Stimulated activated CD8-positive, alpha-beta memory T cell treated with anti-CD3 and anti-CD28 coated beads, Interleukin-7, amount 100 ng/mL, for 1 hour (primary cell): ENCODE measurements at places on chromosomes 6 and 20.

DNA sequence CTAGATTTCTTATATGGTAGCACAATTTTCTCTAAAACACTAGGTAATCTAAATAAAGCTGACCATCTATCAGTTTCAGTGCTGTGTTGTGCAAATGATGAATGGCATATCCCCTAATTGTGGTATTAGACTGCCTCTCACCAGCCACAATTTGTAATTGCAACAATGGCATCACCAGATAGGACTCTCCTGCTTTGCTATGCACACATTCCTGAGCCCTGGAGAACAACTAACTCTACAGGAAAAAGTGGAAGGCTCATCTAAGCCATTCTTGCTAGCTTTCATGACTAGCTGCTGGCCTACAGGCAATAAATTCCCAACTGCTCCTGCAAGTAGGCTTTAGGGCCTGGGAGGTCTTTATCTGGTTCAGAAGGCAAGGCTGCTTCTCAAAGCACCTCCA lies 974.1 kb downstream of the EYS start:
- no peak for DNase-seq

GRCh38 chr20:20711413-20711812 lies 1.0 kb downstream of the RALGAPA2 start:
- no peak for DNase-seq

GRCh38 chr6:47159763-47160162 lies 117.6 kb upstream of the ADGRF1 start:
- no peak for DNase-seq

DNA sequence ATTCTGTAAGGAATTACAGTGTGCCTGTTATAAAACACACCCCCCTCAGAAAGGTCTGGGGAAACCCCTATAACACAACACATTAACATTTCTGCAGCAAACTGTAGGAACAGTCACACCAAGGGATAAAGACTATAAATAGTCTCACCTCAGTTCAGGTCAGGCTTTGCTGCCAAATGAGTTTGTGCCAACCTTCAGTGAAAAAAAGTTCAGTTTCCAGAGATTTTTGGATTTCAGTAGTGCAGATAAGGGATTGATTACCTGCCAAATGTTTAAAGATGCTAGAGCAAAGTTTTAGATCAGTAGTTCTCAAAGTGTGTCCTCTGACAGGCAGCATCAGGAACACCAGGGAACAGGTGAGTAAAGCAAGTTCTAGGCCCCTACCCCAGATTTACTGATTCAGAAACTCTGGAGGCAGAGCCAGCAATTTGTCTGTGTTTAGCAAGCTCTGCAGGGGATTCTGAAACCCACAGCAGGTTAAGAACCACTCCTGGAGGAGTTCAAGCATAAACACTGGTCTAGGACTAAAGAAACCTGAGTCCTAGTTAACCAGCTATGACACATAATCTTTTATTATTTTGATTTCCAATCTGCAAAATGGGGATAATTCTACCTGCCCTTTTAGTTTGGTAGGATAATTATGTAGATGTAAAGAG lies 111.0 kb downstream of the RCAN2 start:
- no peak for DNase-seq

DNA sequence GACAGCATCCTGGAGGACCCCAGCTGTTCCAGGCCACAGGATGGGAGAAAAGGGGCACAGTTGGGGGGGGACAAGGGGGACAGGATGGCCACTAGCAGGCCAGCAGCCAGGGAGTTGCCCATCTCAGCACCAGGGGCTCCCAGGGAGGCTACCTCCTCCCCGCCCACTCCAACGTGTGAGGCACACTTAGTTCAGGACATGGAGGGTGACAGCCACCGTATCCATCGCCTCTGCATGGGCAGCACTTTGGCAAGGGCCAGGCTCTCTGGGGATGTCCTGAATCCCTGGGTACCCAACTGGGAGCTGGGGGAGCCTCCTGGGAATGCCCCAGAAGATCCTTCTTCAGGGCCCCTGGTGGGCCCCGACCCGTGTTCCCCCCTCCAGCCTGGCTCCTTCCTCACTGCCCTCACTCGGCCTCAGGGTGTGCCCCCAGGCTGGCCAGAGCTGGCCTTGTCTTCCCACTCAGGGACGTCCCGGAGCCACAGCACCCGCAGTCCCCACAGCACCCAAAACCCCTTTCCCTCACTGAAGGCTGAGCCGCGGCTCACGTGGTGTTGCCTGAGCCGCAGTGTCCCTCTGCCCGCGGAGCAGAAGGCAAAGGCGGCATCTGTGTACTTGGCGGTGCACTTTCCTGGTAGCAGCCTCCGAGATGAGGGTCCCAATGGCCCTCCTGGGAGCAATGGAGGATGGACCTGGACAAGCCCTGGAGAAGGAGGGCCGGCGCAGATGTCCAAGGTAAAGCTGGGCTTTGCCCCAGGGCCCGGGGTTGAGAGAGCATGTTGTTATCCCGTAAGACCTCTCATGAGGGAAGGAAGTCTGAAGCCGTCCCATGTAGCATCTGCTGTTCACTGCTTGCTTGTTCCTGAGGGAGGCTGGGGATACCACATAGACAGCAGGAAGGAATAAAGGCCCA lies 30.7 kb downstream of the ZNF831 start:
- DNase-seq, result no peak

- DNase-seq, result no peak
Observed at GRCh38 chr6:47420394-47421371, 56.9 kb upstream of the CD2AP start.
